NCI-H146 (cell line): ENCODE measurements at places on chromosomes 6 and 20.

DNA sequence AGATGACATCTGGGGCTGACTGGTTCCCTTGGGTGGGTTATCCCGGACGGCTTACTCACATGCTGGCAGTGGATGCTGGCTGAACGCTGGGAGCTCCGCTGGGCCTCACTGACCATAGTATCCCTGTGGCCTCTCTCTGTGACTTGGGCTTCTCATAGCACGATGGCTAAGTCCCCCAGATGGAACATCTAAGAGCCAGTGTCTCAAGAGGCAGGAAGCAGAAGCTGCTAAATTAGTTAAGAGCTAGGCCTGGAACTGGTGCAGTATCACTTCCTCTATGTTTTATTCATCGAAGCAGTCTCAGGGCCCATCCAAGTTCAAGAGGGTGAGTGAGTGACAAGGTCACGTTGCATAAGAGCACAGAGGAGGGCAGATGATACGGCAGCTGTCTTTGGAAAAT lies 116.5 kb upstream of the LAMP5 start:
- DNase-seq = no peak

GRCh38 chr6:34476447-34476846 lies 10.6 kb downstream of the PACSIN1 start:
- DNase-seq = peak; percentile 19

- no peak for DNase-seq
These were observed 78.0 kb downstream of the DLGAP4 start for GRCh38 chr20:36384022-36384619.

DNA sequence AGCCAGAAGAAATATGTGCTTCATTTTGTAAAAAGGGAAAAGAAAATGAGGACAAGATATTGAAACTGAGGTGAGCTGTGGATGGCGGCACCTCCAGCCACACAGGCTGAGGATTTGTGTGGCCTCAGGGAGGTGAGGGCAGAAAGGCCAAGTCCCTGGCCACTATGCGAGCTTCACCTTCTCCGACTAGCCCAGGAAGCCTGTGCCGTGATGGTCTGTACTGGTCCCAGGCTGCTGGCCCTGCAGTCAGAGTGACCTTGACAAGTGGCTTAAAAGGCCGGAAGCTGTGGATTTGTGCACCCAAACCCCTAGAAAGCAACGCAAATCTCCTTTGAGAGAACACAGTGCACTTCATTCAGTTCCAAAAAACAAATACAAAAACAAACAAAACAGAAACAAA lies 48.1 kb downstream of the WDR27 start:
- DNase-seq = no peak

- DNase-seq = peak; percentile 69
These were observed 60.8 kb downstream of the NPEPL1 start for GRCh38 chr20:58753267-58753921.
